ENCODE measurements at places on chromosomes 16 and 17. TPM values are rescaled to one million over a fixed set of nuclear protein-coding genes. Genes with fewer than 3 reads are reported as not detected.

The CRISPLD2 gene
- polyA plus RNA-seq, result 103 TPM

DNA sequence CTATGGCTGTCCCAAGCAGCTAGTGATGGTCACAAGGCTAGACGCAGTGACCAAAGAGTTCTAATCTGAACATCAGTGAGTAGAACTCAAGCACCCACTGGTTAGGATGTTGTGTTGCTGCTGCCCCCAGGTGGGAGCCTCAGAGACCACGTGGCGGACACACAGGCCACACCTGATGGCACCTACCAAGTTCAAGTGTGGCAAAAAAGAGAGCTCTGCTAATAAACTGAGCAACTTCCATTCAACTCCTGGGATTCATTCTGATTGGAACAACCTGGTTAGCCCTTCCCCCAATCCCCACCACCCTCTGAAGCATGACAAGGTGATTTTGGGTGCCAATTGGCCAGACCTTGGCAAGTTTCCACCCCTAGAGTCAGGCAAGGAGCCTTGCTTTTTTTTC, 3.5 kb upstream of the LCMT1 start:
- no peak for DNase-seq

- DNase-seq, result no peak
Measured at GRCh38 chr16:68289621-68290329, 21.0 kb downstream of the SLC7A6OS start.

DNA sequence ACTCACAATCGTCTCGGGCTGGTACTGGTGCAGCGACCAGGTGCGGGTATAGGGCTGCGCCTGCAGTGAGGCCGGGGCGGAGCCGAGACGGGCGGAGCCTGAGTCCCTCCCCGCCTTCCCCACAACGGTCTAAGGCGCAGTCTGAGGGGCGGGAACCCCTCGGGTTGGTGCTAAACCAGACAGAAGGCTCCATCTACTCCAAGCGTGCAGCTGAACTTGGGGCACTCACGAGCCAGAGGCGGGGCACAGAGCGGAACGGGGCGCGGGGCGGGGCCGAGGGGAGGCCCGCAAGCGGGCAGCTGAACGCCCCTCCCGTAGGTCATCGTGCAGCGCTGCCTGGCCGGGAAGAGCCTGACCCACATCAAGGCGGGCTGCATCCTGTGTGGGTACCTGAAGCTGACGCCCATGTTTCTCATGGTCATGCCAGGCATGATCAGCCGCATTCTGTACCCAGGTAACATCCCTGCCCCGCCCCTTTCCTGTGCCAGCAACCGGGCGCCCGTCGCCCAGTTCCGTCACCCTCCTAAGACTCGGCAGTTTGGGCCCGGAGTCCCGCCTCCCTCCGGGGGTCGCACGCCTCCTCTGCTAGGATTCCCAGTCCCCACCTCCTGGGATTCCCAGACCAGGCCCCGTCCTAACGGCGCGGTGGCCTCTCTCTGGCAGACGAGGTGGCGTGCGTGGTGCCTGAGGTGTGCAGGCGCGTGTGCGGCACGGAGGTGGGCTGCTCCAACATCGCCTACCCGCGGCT, 5.0 kb downstream of the SLC5A2 start:
- no peak for DNase-seq

GRCh38 chr17:55421179-55421934, at the start of gene MMD:
Gene MMD (minus strand): TSS chr17:55421835. CDS start chr17:55421695, 140 bp downstream.
- DNase-seq, result no peak

DNA sequence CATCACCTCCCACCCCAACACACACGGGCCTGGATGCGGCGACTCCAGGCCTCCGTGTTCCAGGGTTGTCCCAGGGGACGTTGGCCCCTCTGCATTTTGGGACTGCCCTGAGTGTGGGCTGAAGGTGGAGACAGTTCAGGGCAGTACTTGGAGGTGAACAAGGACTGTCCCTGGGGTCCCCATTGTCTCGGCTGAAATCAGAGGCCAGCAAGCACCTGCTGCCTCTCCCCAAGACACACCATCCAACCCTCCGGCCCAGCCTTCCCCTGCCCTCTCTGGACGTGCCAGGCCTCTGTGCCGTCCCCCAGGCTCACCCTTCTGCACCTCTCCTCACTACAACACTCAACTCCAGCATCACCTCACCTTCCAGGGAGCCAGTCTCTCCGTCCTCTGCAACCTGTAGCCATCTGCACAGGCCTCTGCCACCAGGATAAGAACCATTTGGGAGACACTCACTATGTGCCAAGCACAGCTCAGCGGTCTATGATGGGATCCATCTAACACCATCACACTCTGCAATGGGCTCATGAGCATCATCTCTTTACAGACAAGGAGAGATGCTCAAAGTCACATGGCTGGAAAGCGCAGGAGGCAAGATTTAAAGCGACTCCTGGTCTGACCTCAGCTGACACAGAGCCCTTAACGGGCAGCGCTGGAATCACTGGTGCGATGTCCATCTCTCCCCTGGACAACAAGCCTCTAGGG, 104.5 kb upstream of the SEC14L1 start:
- no peak for DNase-seq

GRCh38 chr16:30570636-30571444, 674 bp downstream of the ZNF688 start:
- DNase-seq, result no peak

The KRTAP17-1 gene
- not detected for polyA plus RNA-seq

DNA sequence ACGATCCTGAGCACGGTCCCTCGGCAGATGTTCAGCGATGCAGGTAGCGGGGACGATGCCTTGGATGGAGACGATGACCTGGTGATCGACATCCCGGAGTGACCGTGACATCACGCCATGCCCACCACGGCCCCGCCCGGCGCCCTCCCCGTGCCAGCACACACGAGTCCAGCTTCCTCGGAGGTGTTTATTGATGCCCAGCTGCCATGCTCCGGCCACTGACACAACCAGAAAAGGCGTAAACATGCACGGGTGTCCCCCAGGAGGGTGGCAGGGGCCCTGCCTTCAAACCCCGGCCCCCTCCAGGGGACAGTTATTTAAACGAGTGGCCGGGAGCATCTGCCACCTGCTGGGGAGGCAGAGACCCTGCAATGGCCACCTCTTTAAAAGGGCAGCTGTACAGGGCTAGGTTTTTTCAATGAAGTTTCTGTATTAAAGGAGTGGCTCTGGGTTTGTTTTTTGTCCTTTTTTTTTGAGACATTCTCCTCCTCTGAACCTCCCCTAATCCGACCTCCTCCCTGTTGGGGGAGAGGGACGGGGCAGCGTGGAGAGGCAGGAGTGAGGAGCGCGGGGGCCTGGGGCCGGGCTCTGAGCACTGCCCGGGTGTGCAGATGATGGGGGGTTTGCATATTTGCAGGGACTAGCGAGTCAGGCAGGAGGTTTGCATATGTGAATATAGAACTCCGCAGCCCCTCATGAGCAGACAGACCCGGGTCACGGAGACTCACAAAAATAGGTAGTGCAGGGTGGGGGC, 5.3 kb downstream of the DOC2A start:
- DNase-seq, result no peak

DNA sequence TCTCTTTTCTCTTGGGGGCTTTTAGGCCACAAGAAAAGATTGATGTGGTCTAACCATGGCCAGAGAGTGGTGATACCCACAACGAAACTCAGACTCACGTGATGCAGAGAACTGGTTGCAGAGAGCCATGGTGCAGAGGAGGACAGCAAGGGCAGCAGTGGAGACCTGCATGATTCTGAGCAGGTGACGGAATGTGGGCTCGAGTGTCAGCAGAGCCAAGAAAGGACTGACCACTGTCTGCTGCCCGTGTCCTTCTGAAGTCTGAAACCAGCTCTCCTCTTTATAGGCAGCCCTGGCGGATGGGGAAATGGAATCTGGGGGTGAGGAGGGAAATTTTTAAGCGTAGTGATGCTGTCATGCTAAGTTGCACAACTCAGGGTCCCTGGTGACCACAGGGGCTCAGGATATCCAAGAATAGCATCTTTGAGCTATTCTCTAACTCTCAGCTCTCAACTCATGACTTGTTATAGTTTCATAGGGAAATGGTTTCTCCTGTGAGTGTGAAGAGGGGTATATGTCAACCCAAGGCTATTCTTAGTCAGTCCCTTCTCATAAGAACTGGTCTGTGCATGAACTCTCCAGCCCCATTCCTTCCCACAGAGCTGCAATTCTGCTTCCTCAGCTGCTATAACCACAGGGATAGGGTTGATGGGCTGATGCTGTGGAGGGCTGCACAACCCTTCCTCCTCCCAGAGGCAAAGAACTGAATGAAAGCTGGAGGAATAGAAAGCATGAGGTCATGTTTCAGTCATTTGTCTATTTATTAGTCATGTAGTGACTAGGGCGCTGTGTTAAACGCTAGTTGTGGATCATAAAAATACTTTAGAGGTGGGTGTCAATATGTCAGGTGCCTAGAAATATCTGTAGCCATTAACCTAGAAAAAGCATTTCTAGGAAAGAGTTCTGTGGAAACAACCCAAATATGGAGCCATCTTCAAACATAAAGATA, at the start of gene CCL3:
CCL3 (minus strand) TSS at position 256 of the 949 bp plus-strand sequence; CDS start at position 171, 85 bp downstream.
- no peak for DNase-seq

GRCh38 chr17:45225964-45226530, 4.4 kb downstream of the FMNL1 start:
- DNase-seq, result no peak

The MYH3 gene
- 0.66 TPM for polyA plus RNA-seq

The SHISA9 gene
- not detected for polyA plus RNA-seq

DNA sequence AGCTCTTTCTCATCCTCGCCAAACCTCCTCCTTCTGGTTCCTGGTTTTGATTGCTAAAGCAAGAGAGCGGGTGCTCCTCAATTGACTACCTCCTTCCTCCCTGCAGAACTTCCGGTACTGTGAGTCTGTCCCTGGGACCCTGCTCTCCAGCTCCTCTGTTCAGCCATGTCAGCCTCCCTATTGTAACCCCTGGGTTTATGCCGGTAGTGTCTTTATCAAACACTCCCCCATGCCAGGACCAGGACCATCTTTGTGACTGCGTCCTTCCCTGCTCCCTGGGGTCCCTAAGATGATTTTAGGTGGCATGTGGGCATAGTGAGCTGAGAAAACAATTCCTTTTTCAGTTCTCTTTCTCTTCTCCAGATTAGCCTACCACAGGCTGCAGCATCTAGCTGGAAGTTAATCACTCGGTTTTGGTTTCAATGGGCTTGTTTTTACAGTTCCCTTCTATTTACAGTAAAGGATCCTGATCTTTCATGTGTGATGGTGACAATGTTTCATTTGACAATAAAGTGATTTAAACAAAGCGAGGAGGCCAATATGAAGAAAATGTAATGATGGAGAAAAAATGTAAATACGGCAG, 27.7 kb upstream of the IL21R start:
- no peak for DNase-seq

DNA sequence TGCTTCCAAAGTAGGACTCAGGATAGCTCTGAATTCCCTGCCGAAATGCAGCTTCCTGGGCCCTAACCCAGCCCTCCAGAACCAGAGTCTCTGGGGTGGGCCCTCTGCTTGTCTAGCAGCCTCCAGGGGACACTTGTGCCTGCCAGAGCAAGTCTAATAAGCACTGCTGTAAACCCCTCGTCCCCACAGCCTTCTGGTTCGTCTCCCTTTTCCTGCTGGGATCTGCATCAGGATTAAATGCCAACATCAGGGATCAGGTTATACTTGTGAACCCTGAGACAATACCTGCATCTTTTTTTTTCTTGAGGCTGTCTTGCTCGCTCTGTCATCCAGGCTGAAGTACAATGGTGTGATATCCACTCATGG, 282.0 kb downstream of the SEC14L1 start:
- DNase-seq, result no peak

The SERPINF2 gene
- polyA plus RNA-seq, result 0.07 TPM

GRCh38 chr17:78144147-78144719, 2.0 kb upstream of the C17orf99 start:
- peak; percentile 56 for DNase-seq

The GJD3 gene
- 0.41 TPM for polyA plus RNA-seq

DNA sequence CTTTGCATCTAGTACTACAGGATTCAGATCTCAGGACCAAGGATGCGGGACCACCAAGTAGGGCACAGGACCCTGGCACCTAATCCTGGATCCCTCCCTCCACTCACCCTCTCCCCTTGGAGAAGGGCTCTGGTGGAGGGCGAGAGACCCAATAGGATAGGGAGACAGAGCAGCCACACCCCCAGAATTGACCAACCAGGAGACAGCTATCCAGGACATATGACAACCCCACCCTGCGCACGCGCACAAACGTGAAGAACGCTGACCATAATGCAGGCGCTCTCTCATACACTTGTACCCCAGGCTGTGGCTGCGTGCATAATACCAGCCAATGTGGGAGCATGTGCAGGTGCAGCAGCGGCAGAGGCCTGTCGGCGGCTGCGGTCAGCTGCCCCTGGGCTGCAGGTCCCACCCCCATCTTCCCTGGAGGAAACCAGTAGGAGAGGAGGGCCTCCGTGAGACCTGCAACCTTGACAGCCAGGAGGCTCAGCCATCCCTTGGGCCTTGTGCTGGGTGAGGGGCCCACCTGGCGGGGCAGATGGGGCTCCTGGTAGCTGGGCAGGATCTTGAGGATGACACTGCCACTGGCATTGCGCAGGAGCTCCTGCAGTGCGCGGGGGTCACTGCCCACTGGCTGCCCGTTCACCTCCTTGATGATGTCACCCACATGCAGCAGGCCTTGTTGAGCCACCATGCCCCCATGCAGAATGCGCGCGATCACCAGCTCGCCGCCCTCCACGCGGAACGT, 25.4 kb downstream of the MPP2 start:
- DNase-seq, result no peak

DNA sequence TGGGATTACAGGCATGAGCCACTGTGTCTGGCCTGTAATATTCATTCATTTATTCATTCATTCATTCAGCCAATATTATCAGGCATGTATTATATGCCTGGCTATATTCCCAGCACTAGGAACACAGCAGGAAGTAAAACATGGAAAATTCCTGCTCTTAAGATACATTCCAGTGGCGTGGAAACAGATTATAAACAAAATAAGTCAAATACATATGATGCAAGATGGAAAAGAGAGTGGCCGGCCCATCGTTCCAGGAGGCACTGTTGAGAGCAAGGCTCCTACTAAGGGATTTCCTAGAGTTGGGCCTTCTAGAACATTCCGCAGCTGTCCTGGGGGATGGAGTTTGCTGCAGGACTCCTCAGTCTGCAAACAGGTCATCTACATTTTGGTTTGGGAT, 17.7 kb downstream of the ADCY9 start:
- no peak for DNase-seq

The HIC1 gene
- polyA plus RNA-seq, result 12.7 TPM

The TBC1D3B gene
- polyA plus RNA-seq, result 1.3 TPM

The FBXW10B gene
- 0.97 TPM for polyA plus RNA-seq

DNA sequence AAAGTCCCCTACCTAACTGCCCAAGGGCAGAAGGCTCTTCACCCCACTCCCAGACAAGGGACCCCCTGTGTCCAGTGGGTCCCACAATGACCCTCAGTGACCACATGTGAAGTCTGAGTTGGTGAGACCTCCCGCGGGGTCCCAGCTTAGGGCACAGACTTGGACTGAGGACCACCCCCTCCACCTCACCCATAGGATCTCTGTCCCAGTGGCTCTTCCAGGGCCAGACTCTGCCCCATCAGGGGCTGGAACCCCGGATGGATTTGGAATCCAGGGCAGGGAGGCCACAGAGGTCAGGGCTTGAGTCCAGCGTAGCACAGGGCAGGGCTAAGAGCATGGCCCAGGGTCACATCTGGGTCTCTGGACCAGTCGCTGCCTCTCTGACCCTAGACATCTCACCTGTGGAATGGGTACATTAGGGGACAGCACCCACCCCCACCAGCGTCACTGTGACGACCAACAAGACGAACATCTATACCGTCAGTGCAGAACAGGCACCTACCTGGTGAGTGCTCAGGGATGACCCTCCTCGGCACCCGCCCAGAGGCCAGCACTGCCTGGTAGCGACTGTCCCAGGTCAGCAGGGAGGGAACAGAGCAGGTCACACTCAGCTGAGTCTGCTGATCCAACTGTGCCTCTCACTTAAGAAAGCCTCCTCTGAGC, 37.7 kb downstream of the TNFRSF13B start:
- DNase-seq, result no peak

- no peak for DNase-seq
Measured at GRCh38 chr16:51147776-51148677, 3.0 kb downstream of the SALL1 start.

- DNase-seq, result no peak
Measured at GRCh38 chr17:1112875-1113274, 66.9 kb downstream of the ABR start.

Measured in AG04450 (cell line).